Non-pigmented ciliary epithelial cell (primary cell): ENCODE measurements at places on chromosomes 5 and 9.

DNA sequence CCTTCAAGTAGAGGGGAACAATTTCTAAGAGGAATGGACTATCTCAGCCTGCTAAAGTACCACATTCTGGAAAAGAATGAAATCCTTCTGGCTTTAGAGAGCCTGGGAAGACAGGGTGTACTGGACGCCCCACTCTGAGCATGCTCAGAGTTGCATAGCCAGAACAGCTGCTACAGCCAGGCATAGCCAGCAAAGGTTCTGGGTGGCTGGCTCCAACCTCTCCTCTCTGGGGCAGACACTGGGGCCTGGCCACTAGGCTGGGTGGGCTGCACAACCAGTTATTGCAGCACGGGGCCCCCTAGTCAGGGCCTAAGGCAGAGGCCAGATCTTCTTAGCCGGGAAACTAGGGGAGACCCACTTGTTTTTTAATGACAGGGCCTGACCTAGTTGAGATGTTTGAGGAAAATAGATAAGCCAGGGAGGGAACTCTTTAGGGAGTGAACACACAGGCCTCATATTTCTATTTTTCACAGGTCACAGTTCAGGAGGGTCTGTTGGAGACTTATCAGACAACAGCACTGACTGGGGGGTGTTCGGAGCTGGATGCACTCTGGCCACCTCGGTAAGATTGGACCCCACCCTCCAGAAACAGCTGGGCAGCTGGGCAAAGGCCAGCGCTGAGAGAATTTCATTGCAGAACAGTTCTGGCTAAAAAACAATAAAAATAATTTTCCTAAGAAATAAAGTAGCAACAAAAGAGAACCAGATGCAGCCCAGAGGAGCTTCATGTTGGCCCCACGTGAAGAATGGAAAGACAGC lies 142.9 kb downstream of the LPAR1 start:
- DNase-seq, result no peak

GRCh38 chr5:3584724-3585531 lies 10.7 kb upstream of the IRX1 start:
- DNase-seq, result no peak

- DNase-seq, result no peak
These were observed 223.5 kb upstream of the TUT7 start for GRCh38 chr9:86577420-86578333.

DNA sequence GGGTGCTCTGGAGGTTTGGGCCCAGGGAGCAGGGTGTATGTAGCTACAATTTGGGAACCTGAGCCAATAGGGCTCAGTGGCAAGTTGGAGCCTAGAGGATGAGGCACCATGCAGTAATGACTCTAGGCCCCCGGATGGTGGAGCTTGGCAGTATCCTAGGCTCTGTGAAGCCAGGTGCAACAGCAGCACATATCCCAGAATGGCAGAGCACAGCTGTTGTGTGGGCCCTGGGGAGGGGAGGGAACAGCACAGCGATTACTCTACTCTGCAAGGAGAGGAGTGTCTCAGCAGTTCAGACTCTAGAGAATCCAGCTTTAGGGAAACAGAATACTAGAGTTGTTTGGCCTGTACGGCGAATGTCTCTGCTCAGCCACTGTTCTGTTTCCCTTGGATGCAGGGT lies 56.1 kb downstream of the LRRTM2 start:
- no peak for DNase-seq

DNA sequence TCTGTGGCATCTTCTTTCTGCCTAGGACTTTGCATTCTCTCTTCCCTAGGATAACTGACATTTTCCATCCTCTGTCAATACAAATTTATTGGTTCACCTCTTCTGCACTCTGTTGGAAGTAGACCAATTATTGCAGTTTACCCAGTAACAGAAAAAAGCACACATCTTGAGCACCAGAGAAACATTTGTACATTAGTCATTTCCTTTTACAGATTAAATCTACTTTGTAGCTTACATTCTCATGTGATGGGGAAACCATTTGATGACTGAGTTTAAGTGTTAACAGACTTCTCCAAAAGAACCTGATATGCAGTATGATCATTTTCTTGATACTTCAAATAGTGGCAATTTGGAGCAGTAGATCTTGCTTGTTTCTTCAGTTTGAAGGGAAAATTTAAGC lies 1098.8 kb downstream of the DTWD2 start:
- DNase-seq, result peak; percentile 23

DNA sequence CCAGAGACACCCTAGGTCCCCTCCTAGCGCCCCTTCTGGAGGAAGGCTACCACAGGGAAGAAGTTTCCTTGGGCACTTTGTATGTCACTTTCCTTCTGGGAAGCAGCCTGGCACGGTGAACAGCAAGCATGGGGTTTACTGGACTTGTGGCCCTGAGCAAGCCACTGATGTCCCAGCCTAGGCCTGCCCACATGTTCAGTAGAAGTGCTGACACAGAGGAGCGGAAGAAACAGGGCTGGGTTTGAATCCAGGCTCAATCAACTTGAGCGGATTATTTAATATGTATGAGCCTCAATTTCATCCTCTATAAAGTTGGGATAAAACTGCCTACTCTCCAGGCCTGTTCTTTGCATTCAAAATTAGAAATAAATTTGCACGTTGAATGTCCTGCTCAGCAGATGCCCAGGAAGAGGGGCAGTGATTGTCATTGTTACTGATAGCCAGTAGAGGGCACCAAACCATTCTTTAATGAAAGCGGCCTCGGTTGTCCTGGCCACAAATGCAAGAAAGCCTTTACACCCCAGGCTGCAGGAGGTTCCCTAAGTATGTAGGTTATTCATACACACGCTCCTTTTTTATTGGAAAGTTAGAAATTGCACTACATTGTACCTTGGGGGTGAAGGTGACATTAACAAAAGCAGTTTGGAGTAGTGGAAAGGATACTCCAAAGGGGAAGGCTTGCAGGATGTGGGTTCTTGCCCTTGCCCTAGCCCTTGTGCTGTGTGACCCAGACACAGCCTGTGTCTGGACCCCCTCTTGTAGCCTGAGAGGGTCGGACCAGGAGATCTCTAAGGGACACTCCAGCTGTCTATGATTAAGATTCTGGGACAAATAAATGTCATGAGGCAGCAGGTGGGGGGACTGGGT lies 13.4 kb upstream of the XPA start:
- DNase-seq, result no peak

GRCh38 chr5:132457371-132458225 lies 33.0 kb downstream of the IRF1 start:
- DNase-seq, result no peak

GRCh38 chr5:151144922-151145321 lies 12.7 kb downstream of the ANXA6 start:
- DNase-seq, result no peak

GRCh38 chr9:86601697-86602096 lies 247.5 kb upstream of the TUT7 start:
- DNase-seq, result no peak

DNA sequence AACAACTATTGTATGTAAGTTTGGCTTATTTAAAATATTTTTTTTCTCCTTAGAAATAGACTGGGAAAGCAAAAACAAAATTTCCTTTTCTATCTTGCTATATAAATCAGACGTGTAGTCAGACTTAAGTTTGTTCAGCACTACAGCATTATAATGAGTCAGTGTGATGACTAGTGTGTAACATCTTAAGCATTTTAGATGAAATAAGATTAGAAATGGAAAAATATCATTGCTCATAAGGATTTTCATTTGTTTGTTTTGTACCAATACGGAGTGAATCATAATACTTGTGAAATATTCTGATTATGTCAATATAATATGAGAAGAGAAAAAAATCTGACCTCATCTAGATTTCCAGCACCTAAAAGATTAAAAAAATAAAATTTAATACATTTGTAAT lies 64.7 kb upstream of the RICTOR start:
- peak; percentile 67 for DNase-seq

DNA sequence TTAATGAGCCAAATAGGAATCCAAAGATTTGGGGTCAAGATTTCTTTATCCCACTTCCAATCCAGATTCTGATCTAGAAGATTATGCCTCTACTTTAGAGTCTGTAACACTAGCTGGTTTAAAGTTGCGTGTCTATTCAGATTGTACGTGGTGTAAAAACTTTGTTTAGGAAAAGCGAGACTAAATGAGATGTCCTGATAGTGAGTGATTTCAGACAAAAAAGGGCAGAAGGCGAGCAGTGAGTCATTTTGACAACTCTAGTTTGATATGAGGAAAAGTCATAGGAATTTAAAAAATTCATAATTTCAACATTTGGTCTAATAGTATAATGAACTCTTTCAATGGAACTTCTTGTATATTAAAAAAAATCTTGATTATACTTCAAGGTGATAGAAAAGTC lies 119.6 kb upstream of the KLF9 start:
- DNase-seq, result no peak

DNA sequence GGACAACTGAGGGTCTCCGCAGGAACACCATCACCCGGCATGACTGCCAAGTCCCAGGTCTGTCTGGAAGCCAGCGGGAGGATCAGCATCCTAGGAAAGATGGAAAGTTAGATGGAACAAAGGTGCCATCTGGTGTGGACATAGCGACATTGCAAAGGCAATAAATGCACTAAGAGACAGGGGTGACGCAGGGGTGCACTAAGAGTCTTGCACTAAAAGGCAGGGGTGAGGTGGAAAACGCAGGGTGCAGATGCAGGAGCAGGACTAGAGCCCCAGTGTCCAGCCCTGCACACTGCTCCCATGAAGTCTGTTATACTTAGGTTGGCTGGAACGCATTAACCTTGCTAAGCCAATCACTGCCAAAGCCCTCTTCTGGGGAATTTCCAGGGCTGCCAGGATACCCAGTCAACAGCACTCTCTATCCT lies 15.5 kb downstream of the ATOX1 start:
- no peak for DNase-seq

DNA sequence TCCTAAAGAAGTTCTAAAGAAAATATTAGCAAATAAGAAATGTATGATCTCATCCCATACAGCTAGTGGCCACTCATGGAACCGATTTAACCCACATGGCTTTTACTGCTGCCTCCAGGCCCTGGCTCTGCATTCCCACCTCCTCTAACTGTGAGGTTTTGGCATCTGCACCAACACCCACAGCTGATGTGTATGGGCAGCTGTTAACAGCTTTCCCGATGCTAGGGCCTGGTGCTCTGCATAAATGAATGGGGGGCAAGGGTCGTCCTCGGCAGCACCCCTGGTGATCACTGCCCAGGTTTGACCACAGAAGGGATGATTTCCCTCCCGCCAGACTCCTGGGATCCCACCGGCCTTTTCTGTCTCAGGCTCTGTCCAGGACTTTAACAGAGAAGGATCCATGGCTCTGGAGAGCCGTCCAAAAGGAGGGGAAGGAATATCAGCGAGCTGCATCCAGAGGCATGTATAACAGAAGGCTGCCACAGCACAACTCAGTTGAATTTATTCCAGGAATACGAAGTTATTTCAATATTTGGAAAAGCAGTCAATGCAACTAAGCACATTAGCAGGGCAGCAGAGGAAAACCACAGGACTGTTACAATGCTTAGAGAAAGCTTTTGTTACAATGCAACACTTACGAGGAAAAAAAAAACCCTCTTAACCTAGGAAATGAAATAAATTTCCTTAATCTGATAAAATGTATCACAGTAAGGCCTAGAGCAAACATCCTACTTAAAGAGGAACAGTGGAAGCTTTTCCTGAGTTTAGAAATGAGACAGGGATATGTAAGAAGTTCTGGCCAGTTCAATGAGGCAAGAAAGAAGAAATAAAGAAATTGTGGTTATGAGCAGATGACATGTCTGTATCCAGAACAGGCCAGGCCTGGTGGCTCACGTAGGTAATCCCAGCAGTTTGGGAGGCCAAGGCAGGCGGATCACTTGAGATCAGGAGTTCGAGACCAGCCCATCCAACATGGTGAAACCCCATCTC lies 63.1 kb downstream of the NACC2 start:
- DNase-seq, result no peak

DNA sequence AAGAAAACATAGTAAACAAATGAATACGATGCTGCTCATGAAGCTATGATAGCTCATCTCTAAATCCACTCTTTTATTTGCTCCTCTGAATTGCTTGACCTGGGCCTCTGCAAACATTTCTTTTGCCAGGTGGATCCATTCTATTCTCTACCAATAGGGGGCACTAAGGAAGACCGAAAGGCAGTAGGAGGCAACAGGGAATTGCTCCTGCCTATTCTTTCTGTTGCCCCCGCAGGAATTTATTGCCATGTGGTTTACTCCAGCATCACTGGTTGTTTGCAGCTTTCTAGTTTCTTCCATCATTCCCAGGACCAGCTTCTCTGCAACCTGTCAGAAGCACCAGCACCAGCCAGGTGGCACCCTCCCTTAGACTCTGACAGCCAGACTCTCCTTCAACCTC lies 5.3 kb downstream of the GAPT start:
- no peak for DNase-seq

GRCh38 chr5:39451276-39451941 lies 26.6 kb upstream of the DAB2 start:
- DNase-seq, result no peak

GRCh38 chr5:33579152-33579551 lies 138.4 kb downstream of the TARS1 start:
- DNase-seq, result no peak

- DNase-seq, result no peak
These were observed 164.5 kb downstream of the PIK3R1 start for GRCh38 chr5:68380078-68380477.

DNA sequence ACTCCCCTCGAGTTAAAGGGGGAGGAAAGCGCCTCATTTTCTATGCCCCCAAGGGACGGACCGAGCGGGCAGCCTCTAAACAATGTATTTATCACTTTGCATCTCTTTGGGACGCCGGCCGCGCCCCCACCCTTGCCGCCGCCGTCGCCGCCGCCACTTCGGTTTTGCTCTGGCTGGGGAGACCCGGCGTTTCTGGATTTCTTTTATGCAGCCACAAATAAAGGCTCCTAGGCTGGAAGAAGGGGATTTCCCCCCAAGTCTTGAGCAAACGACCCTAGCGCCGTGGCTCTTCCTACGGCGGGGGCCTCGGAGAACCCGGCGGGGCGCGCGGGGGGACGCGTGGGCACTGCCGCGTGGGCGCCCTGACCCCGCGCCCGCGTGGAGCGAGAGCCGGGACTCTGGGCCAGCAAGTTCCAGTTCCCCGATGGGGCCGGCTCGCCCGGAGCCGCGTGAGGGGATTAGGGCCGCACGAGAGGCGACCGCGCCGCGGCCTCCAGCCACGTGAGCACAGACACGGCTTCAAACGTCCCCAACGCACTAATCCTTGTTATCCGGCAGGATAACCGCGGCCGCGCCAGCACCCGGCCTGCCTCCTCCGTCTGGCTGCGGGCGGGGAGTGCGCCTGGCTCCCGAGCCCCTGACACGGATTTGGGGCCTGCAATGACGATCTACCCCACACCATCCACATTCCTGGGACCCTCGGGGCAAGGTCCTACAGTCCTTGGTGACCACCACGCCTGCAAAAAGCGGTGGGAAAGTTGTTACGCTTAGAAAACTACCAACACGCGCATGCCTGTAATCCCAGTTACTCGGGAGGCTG lies 7.9 kb upstream of the NEUROG1 start:
- no peak for DNase-seq

DNA sequence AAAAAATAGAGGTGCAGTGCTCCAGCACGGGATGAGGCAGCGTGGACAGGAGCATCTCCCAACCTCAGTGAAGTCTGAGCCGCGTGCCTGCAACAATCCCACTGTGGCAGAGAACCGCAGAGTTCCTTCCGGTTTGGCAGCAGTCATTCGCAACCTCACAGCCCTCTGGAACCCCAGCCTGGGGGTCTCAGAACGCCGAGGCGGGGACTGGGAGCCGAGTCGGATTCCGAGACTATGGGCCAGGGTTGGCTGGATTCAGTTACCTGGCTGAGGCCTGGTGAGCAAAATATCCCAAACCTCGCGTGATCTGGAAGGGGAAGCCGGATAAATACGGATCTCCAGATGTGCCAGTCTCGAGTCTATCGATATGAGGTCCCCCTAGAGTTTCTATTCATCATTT lies 27.0 kb downstream of the CDKN2A start:
- no peak for DNase-seq
